ENCODE measurements at places on chromosomes 16 and 17.

DNA sequence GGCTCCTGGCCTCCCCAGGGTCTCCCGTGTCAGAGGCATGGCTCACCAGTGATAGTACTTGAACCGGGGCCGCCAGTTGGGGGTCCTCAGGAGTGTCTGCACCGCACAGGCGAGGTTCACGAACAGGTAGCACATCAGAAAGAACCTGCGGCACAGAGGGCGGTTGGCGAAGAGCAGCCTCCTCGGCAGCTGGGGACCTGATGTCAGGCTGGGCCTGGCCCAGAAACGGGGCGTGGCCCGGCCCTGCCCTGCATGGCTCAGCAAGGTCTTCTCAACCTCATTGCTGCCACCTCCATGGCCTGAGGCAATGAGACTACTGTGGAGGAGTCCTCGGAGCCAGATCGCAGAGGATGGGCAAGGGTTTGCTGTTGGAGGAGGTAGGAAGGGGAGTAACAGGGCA is 4.1 kb upstream of the LCAT start:
- no peak for DNase-seq

GRCh38 chr16:4505356-4506147 is 29.4 kb downstream of the HMOX2 start:
- peak; percentile 77 for DNase-seq

- no peak for DNase-seq
Measured at GRCh38 chr17:74410001-74410443, 21.9 kb upstream of the GPRC5C start.

DNA sequence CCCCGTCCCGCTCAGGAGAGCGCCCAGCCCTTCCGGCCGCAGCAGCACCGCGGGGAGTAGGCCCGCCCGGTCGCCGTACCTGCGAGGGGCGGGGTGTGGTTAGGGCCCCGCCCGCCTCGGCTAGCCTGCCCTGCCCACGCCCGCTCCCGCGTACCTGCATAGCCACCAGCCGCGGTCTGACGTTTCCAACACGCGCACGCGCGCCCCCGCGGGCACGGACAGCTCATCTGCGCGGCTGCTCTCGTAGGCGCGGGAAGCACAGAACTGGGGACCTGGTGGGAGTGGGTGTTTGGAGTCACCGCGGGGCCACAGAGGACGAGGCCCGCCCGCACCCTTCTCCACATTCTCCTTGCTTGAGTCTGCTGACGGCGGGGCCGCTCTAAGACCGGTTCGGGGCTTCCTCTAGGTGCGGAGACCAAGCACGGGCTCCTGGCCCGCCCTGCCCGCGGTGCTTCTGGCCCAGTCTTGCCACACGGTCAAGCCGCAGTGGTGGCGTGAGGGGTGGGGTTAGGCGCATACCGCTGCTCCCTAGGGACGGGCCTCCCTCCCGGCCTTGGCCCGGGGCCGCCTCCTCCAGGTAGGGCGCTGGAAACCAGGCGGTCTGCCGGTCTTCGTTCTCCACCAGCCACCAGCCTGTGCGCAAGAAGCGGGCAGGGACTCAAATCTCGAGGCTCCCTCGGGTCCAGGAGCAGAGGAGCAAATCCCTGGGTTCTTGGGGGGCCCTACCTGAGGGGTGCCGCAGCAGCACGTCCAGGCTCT is 1.8 kb downstream of the NOXO1 start:
- DNase-seq: peak; percentile 60

Data from activated T-cell treated with anti-CD3 and anti-CD28 coated beads, Interleukin-2, amount 50 U/mL, for 48 hours (primary cell).